ENCODE measurements at places on chromosomes 1 and 21. TPM values are rescaled to one million over a fixed set of nuclear protein-coding genes. Genes with fewer than 3 reads are reported as not detected.

LCA5L gene
- 2.7 TPM for polyA plus RNA-seq

MFSD2A gene
- 0.75 TPM for polyA plus RNA-seq

ZNF648 gene
- not detected for polyA plus RNA-seq

- no peaks in the 10 kb centered on the region for H3K36me3 ChIP-seq
- H3K27ac ChIP-seq, result no peak overlapping the region
- no peaks in the 10 kb centered on the region for H3K27me3 ChIP-seq
- DNase-seq, result no peak
- H3K4me1 ChIP-seq, result peaks cover 4% of the 10 kb centered on the region
- no peak overlapping the region for H3K4me3 ChIP-seq
These were observed 10.8 kb upstream of the HMGCL start for GRCh38 chr1:23836037-23836436.

GRCh38 chr1:181141431-181141910 is 53.0 kb downstream of the IER5 start:
- H3K27ac ChIP-seq, result no peak overlapping the region
- no peaks in the 10 kb centered on the region for H3K36me3 ChIP-seq
- H3K4me1 ChIP-seq, result peaks cover 24% of the 10 kb centered on the region
- H3K27me3 ChIP-seq, result no peaks in the 10 kb centered on the region
- H3K4me3 ChIP-seq, result no peak overlapping the region
- peak; percentile 39 for DNase-seq

- no peak overlapping the region for H3K4me3 ChIP-seq
- peaks cover 54% of the 10 kb centered on the region for H3K4me1 ChIP-seq
- no peaks in the 10 kb centered on the region for H3K27me3 ChIP-seq
- H3K36me3 ChIP-seq, result no peaks in the 10 kb centered on the region
- no peak overlapping the region for H3K27ac ChIP-seq
- DNase-seq, result no peak
These were observed 27.9 kb downstream of the CASZ1 start for GRCh38 chr1:10768552-10768951.

- no peak overlapping the region for H3K4me3 ChIP-seq
- no peak overlapping the region for H3K27ac ChIP-seq
- peaks cover 62% of the 10 kb centered on the region for H3K4me1 ChIP-seq
- H3K27me3 ChIP-seq, result no peaks in the 10 kb centered on the region
These were observed 4.0 kb upstream of the GJC2 start for GRCh38 chr1:228145463-228146416.

- H3K27ac ChIP-seq, result no peak overlapping the region
- H3K4me1 ChIP-seq, result no peaks in the 10 kb centered on the region
- no peaks in the 10 kb centered on the region for H3K27me3 ChIP-seq
- no peaks in the 10 kb centered on the region for H3K36me3 ChIP-seq
- no peak overlapping the region for H3K4me3 ChIP-seq
- peak; percentile 52 for DNase-seq
These were observed 228.2 kb downstream of the DNM3 start for GRCh38 chr1:172069534-172069933.

- H3K4me3 ChIP-seq, result peak overlapping the region; percentile 91
- H3K36me3 ChIP-seq, result no peaks in the 10 kb centered on the region
- no peak for DNase-seq
These were observed 1.2 kb downstream of the PKN2 start for GRCh38 chr1:88685259-88685620.

Measured in stomach (tissue), 19 donors.